Muscle of leg (tissue), 16 donors: ENCODE measurements at places on chromosomes 12 and 14. TPM values are rescaled to one million over a fixed set of nuclear protein-coding genes. Genes with fewer than 3 reads are reported as not detected.

DDHD1 gene
- 7.0 TPM for total RNA-seq

P2RX2 gene
- total RNA-seq: not detected

GRCh38 chr12:15729097-15729496 lies 60.1 kb downstream of the EPS8 start:
- H3K27ac ChIP-seq: no peak overlapping the region
- no peaks in the 10 kb centered on the region for H3K36me3 ChIP-seq
- no peak for DNase-seq
- no peak overlapping the region for H3K4me3 ChIP-seq
- no peaks in the 10 kb centered on the region for H3K27me3 ChIP-seq

DNA sequence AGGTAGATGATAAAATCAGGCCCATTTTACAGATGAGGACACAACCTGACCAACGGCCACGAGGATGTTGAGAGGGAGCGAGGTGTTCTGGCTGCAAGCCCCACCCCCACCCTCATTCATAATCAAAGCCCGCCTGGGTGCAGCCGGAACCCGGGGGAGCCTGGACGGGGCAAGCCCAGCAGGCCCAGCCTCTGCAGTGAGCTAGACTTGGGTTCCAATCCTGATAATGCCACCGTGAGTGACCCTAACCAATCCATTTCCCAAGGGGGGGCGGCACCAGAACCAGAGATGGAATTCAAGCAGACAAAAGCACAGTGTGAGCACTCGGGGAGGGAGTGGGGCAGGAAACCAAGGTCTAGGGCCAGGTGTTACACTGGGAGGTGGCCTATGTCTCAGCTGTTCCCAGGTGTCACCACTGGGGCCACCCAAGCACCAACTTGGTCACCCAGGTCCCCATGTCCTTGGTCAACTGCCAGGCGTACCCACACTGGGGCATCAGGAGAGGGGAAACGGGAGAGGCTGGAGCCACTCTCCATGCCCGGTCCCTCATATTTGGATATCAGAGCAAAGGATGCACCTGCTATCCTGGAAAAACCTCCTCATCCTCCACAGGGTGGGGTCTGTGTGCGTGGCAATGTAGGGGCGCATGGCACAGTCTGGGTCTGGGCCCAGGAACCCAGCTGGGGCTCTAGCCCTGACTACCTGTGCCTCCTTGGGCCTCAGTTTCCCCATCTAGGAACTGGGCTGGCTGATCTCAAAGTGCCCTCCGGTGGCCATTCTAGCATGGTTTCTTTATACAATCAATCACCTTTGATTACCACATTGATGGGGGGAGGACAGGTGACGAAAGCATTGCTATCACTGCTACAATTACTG lies 58.4 kb downstream of the FAM222A start:
- H3K27ac ChIP-seq: no peak overlapping the region
- DNase-seq: no peak
- H3K4me1 ChIP-seq: no peaks in the 10 kb centered on the region

- H3K36me3 ChIP-seq: no peaks in the 10 kb centered on the region
- H3K4me3 ChIP-seq: no peak overlapping the region
- DNase-seq: peak; percentile 7
- no peak overlapping the region for H3K27ac ChIP-seq
- no peaks in the 10 kb centered on the region for H3K27me3 ChIP-seq
- H3K4me1 ChIP-seq: peaks cover 4% of the 10 kb centered on the region
Measured at GRCh38 chr12:31524791-31525495, 66.0 kb downstream of the DENND5B start.

DNA sequence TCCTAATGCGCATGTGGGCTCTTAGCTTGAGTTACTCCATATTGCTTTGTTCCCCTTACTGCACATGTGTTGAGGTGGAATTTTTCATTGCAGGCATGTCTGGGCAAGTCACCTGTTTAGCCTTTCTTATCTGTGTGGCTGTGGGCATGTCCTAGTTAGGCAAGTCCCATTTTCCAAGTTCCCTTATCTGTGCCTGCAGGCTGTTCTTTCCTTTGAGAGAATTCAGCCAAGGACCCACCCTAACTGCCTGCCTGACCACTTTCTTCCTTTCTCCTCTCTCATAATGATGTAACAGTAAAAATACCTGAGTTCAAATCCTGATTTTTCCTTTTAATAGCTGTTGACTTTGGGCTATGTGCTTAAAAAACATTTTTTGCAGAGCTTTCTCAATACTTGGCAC lies 870.6 kb downstream of the NRXN3 start:
- H3K27ac ChIP-seq: no peak overlapping the region
- no peaks in the 10 kb centered on the region for H3K4me1 ChIP-seq
- H3K27me3 ChIP-seq: no peaks in the 10 kb centered on the region
- H3K36me3 ChIP-seq: no peaks in the 10 kb centered on the region

DNA sequence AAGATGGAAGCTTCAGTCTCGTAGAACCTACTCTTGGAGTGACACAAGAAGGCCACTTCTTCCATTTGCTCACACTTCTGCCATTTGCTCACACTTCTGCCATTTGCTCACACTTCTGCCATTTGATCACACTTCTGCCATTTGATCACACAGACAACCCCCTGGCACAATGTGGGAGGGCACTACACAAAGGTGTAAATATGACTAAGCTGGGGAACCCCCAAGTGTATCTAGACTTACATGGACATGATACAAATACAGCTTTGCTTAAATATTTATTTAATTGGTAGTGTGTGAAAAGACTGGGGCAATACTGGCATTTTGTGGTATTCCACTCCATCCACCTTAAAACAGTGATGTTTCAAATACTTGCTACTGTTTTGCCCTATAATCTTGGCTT lies 296.2 kb upstream of the PPFIA2 start:
- DNase-seq: no peak
- H3K4me3 ChIP-seq: no peak overlapping the region
- H3K27ac ChIP-seq: no peak overlapping the region
